ENCODE measurements at places on chromosomes 5 and 9. TPM values are rescaled to one million over a fixed set of nuclear protein-coding genes. Genes with fewer than 3 reads are reported as not detected.
A peak's percentile ranks its signal among the peaks of the same experiment; 100 is the strongest.

The BTNL3 gene
- total RNA-seq = not detected

The GARIN3 gene
- not detected for total RNA-seq

The FBXL7 gene
- total RNA-seq = not detected

The ACTBL2 gene
- total RNA-seq = 0.45 TPM

The IL17B gene
- total RNA-seq = not detected

The TMEM267 gene
- total RNA-seq = 19.0 TPM

DNA sequence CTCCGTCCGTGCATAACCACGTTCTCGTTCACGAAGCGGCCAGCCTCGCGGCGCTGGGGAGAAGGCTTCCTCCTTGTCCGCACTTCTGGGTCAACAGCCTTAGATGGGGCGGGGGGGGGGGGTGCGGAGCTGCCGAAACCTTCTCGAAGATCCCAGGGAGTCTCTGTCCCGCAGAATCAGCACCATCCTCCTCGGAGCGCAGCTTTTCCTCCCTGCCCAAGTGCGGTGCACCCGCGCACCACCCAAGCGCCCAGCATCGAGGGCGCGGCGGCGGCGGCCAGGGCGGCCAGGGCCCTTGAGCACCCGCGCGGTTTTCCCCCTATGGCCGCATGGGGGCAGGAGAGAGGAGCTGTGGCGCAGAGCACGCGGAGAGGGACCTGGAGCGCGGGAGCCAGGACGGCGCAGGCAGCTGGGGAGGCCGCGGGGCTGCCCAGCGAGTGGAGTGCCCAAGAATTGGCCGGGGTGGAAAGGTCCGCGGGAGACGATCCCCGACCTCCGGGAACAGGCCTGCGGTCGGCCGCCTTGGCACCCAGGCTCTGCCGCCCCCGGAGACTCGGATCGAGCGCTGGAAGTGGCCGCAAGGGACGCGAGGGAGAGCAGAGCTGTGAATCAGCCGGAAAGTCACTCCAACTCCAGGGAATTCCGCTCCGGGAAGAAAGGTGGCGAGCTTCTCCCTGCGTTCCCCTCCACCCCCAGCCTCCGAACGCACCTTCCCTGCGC, 43.1 kb downstream of the TMEM174 start:
- H3K4me3 ChIP-seq = peak overlapping the region; percentile 86
- peaks cover 20% of the 10 kb centered on the region for H3K27me3 ChIP-seq
- DNase-seq = peak; percentile 91
- peaks cover 9% of the 10 kb centered on the region for H3K4me1 ChIP-seq
- H3K27ac ChIP-seq = no peak overlapping the region

DNA sequence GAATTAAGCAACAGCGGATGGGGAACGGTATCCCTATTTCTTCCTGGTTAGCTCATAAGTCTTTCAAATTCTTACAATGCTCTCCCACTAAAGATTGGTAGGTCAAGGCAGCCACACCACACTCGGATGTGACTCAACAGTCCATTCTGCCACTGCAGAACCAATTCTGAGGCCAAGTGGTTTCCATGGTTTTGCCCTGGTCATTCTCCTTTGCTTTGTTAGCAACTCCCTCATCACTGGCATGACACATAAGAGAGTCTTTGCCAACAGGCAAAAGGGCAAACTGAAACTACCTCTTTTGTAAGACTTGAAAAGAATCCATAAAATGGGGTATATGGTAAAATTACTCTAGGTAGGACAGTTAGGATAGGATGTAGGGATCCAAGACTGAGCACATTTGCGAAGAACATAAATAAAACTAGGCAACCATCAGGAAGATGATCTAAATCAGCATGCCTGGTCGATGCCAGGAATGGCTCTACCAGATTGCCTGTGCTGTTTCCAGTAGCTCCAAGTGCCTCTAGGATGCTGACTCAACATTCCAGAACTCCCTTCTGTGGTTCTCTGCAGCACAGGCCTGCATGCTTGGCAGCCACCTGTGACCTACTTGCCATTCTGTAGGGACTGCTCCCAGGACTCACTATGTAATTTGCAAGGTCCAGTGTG, 105.4 kb downstream of the DCP2 start:
- peaks cover 12% of the 10 kb centered on the region for H3K27me3 ChIP-seq
- no peaks in the 10 kb centered on the region for H3K4me1 ChIP-seq
- no peak for DNase-seq
- no peak overlapping the region for H3K27ac ChIP-seq
- H3K36me3 ChIP-seq = no peaks in the 10 kb centered on the region

DNA sequence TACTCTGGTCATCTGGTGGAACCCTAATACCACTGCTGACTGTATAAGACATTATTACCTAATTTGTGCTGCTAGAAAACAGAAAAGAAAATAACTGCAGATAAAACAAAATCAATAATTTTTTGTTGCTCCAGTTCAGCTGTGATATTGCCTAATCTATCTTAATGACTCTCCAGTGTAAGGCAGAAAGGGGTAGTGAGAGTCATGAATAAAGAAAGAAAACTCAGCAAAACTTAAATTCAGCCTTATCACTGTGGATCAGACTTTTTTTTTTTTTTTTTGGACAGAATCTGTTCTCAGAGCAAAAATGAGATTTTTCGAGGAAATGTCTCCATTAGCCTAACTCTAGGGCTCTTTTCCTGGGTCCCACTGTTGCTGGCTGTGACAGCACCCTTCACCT, 1.1 kb upstream of the DOCK2 start:
- H3K27me3 ChIP-seq = no peaks in the 10 kb centered on the region
- no peak for DNase-seq
- no peaks in the 10 kb centered on the region for H3K36me3 ChIP-seq
- no peak overlapping the region for H3K27ac ChIP-seq
- H3K4me3 ChIP-seq = no peak overlapping the region

DNA sequence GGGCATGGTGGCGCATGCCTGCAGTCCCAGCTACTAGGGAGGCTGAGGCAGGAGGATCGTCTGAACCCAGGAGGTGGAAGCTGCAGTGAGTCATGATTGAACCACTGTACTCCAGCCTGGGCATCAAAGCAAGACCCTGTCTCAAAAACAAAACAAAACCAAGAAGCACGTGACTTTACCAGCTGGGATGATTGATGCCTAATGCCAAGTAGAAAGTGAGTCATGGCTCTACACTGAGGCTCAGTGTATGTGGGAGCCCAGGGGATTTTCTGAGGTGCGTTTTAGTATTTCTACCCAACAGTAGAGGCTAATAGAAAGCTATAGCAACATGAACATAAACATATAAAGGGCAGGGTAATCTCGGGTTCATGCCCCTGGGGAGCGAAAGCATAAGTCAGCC, 13.9 kb upstream of the BRD3OS start:
- no peak overlapping the region for H3K27ac ChIP-seq
- H3K4me1 ChIP-seq = no peaks in the 10 kb centered on the region
- peaks cover 14% of the 10 kb centered on the region for H3K27me3 ChIP-seq
- H3K36me3 ChIP-seq = no peaks in the 10 kb centered on the region
- no peak for DNase-seq

DNA sequence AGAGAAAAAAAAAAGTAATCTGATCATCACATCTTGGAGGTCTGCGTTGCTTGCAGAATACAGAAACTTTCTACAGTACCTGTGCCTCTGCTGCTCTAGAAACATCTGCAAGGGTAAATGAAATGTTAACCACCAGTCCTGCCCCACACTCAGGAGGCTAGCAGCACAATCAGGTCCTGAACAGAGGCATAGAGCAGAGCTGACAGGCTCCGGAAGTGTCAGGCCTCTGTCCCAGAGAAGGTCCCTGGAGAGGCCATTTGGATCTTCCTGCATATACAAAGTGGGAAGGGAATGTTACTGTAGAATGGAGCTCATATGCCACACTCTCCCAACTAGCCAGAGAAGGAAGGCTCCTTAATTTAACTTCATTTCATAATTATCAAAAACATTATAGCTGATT, 7.2 kb downstream of the NRG2 start:
- no peak overlapping the region for H3K27ac ChIP-seq
- no peak overlapping the region for H3K4me3 ChIP-seq
- no peaks in the 10 kb centered on the region for H3K27me3 ChIP-seq

DNA sequence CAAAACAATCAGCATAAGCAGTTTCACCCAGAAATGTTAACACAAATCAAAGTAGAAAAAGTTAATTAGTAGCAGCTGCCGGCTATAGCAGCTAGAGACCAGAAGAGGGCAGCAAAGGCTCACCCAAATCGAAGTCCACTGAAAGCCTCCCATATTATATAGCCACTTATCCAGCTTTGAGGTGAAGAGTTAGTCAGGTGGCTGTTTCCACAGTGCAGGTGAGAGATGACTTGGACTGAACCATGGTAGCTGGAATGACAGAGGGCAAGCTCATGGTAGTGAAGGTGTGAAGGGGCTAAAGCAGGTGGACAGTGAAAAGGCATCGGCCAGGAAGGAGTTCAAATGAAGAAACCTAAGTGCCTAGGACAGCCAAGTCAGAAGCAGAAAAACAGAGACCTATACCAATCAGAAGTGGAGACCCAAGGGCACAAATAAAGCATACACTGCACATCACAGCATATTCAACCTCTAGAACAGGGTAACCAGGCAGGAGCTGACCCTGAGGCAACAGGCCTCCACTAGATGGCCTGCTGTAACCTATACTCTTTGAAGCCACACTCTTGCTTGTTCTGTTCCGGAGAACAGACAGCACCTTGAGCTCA, 7.2 kb upstream of the RNF38 start:
- no peaks in the 10 kb centered on the region for H3K27me3 ChIP-seq
- no peaks in the 10 kb centered on the region for H3K4me1 ChIP-seq
- no peaks in the 10 kb centered on the region for H3K36me3 ChIP-seq
- H3K4me3 ChIP-seq = no peak overlapping the region
- DNase-seq = peak; percentile 10
- no peak overlapping the region for H3K27ac ChIP-seq

- no peak overlapping the region for H3K4me3 ChIP-seq
- no peak for DNase-seq
- peaks cover 8% of the 10 kb centered on the region for H3K27me3 ChIP-seq
- no peaks in the 10 kb centered on the region for H3K36me3 ChIP-seq
- peaks cover 28% of the 10 kb centered on the region for H3K4me1 ChIP-seq
Observed at GRCh38 chr9:127078336-127078735, 44.1 kb downstream of the ANGPTL2 start.

GRCh38 chr9:134650431-134651190, 9.0 kb downstream of the COL5A1 start:
- peaks cover 25% of the 10 kb centered on the region for H3K27me3 ChIP-seq
- no peaks in the 10 kb centered on the region for H3K4me1 ChIP-seq
- H3K27ac ChIP-seq = no peak overlapping the region
- no peaks in the 10 kb centered on the region for H3K36me3 ChIP-seq
- no peak for DNase-seq

DNA sequence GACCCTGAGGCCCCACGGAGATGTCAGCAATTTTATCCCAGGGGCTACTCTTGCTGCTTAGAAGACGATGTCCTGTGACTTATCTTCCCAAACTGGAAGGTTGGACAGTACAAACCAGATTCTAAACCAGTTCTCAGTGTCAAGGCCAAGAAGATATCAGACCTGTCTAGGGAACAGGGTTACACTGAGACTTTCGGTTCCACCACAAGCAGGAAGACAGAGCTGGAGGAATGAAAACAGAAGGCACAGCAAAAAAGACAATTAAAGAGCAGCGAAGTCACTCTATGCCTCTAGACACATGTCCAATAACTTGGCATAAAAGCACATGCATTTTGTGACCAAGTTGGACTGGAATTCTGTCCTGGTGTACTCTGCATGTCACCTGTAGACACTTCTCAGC, 73.4 kb upstream of the TMEM252 start:
- peaks cover 21% of the 10 kb centered on the region for H3K27me3 ChIP-seq
- no peak overlapping the region for H3K27ac ChIP-seq
- no peak for DNase-seq
- H3K4me1 ChIP-seq = no peaks in the 10 kb centered on the region
- no peak overlapping the region for H3K4me3 ChIP-seq

Data from Calu3 (cell line).